Left lobe of liver (tissue), 2 donors: ENCODE measurements at places on chromosomes 11 and 22.

- no peak for DNase-seq
Observed at GRCh38 chr11:73034777-73035176, 107.3 kb downstream of the FCHSD2 start.

DNA sequence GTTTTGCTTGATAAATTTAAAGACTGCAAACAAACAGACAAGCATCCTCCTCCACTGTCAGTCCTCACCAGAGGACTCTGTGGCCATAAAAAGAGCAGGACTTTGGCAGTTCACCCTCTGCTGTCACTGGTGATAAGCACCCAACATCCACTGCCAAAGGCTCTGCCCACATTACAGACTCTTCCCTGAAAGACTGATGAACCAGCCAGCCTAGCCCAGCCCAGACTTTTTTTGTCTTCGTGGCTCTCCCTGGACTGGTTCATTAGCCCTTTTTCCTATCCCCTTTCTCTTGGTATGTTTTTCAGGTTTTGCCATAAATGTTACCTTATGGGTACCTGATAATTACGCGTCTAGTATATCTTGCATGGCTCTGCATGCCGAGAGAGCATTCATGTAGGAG, 15.1 kb downstream of the ST14 start:
- DNase-seq: no peak

- no peak for DNase-seq
Observed at GRCh38 chr11:66334605-66335442, 1.4 kb downstream of the RIN1 start.

- DNase-seq: no peak
Observed at GRCh38 chr11:10667521-10667885, 26.1 kb downstream of the IRAG1 start.

DNA sequence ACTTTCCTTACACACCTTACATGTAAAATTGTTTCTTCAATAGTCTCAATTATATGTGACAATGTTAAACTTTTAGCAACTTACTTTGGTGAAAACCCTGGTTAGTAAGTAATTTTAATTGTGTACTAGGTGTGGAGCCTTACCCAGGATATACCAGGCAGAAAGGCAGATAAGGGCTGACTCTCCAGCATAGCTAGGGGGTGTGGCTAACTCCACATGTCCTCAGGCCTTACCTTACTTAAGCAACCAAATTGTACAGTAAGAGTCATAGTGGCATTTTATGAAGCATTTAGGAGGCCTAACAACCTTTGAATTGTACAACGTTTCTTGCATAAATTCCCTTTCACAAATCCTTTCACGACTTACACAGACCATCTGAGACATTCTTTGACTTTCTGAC, 118.2 kb upstream of the OR9Q1 start:
- DNase-seq: no peak

GRCh38 chr11:69126286-69126685, 29.4 kb upstream of the SMIM38 start:
- DNase-seq: no peak

- no peak for DNase-seq
Observed at GRCh38 chr11:121244884-121245283, 47.7 kb upstream of the SC5D start.
